ENCODE measurements at places on chromosomes 12 and 14.

DNA sequence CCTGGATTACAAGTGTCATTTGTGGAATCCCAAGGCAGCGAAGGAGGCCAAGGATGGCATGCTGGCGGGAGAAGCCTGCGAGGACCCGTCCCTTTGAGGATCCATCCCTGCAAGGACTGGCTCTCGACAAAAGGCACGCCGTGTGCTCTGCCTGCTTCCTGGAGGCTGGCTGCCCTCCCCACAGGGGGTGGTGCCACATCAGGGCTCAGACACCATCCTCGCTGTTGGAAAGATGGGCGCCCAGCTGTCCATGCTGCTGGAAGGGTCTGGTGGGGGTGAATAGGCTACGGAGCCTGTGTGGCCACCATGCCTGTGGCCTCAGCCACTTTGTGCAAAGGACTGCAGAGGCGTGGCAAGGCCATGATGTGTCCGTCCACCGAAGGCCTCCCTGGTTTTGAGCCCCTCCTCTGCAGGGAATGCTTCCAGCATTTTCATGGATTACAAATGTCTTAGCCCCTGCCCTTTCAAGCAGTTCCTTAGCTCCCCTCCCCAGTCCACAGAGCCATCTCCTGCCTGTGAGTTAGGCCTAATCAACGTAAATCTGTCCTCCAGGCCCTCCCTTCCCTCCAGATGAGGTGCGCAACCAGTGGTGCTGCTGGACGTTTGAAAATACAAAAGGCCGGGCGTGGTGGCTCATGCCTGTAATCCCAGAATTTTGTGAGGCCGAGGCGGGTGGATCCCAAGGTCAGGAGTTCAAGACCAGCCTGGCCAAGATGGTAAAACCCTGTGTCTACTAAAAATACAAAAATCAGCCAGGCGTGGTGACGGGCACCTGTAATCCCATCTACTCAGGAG lies 22.1 kb downstream of the ZBTB42 start:
- peaks cover 44% of the 10 kb centered on the region for H3K4me1 ChIP-seq
- H3K36me3 ChIP-seq, result peaks cover 14% of the 10 kb centered on the region
- no peak overlapping the region for H3K4me3 ChIP-seq
- H3K27ac ChIP-seq, result no peak overlapping the region
- DNase-seq, result no peak

- H3K27me3 ChIP-seq, result no peaks in the 10 kb centered on the region
- no peaks in the 10 kb centered on the region for H3K36me3 ChIP-seq
- no peak overlapping the region for H3K4me3 ChIP-seq
Observed at GRCh38 chr14:24875991-24876878, 173.7 kb downstream of the STXBP6 start.

DNA sequence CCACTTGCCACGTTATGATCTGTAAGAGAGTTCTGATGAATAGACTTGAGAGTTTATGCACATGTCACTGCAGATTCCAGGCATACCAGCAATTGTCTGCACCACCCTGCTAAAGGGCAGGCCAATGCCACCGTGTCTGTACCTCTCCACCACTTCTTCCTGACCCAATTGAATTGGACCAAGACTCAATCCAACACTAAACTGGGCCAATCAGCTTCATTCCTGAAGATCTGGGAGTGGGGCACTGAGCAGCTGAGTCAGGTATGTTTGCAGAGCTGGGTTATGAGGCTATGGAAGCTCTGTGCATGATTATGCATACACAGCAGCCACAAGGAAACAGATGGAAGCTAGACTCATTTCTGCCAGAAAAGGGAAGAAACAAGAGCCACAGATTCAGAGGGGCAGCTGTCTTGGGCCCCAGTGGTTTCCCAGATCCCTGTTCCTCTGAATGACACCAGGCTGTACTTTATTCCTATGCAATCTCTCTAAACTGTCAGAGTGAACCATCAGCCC lies 28.0 kb downstream of the DAO start:
- DNase-seq, result no peak
- H3K4me3 ChIP-seq, result no peak overlapping the region
- no peaks in the 10 kb centered on the region for H3K4me1 ChIP-seq
- H3K36me3 ChIP-seq, result no peaks in the 10 kb centered on the region

DNA sequence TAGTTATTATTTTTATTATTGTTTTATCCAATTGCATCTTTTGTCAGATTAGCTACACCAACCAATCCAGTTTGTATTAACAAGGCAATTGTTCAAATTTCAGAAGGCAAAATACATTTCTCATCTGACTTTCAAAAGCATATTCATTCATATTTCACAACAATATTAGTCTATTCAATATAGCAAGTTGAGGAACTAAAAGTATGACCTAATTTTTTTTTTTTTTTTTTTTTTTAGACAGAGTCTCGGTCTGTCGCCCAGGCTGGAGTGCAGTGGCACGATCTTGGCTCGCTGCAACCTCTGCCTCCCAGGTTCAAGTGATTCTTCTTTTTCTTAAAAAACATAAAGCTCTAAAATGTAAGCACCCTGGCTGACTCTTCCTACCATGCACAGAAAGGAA lies 17.3 kb downstream of the COX14 start:
- H3K27me3 ChIP-seq, result no peaks in the 10 kb centered on the region
- H3K27ac ChIP-seq, result peak overlapping the region; percentile 30
- H3K4me1 ChIP-seq, result no peaks in the 10 kb centered on the region
- no peak overlapping the region for H3K4me3 ChIP-seq

GRCh38 chr12:66495709-66496108 lies 183.2 kb downstream of the GRIP1 start:
- H3K4me1 ChIP-seq, result peaks cover 5% of the 10 kb centered on the region
- H3K4me3 ChIP-seq, result no peak overlapping the region
- H3K36me3 ChIP-seq, result no peaks in the 10 kb centered on the region
- DNase-seq, result no peak
- peaks cover 12% of the 10 kb centered on the region for H3K27me3 ChIP-seq

DNA sequence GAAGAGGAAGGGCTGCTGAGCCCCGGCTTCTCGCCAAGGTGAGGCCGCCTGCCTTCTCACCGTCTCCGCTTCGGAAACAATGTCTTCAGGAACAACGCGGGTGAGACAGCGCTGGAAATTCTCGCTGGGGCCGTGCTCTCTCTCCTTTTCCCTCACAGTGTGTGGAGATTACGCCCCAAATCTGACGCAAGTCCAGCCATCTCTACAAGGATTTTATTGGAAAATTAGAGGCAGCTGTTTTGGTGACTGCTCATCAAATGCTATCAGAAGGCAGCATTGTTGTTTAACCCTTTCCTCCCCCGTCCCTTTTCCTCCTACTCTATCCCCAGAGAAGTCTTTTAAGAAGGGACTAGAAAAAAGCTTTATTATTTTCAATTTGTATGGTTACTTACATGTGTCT lies 53.5 kb downstream of the PIWIL1 start:
- peaks cover 12% of the 10 kb centered on the region for H3K27me3 ChIP-seq
- no peak overlapping the region for H3K4me3 ChIP-seq
- H3K4me1 ChIP-seq, result peaks cover 7% of the 10 kb centered on the region
- no peaks in the 10 kb centered on the region for H3K36me3 ChIP-seq

DNA sequence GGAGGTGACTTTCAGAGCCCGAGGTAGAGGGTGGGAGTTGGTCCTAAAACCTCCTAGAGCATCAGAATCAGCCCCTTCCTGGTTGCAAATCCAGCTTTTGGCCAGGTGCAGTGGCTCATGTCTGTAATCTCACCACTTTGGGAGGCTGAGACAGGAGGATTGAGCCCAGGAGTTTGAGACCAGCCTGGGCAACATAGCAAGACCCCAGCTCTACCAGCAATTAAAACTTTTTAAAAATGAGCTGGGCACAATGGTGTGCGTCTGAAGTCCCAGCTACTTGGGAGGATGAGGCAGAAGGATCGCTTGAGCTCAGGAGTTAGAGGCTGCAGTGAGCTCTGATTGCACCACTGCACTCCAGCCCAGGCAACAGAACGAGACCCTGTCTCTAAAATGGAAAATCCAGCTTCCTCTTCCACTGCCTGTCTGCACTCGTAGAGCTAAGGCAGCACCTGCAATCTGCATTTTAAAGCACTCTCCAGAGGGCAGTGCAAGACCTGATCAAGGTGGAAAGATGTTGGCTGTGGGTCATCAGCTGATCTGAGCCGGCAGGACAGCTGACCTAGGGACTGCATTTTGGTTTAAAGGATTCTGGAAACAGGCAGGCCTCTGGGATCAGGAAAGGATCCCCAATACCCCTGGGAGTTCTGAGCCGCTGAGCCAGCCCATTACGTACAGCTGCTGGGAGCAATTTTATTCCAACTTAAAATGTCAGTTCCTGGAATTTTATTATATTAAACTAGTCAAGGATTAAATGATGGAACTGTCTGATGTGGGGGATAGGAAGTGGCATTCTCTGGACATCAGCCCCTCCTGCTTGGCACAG lies 1.8 kb upstream of the TESC start:
- no peak for DNase-seq
- peaks cover 62% of the 10 kb centered on the region for H3K27me3 ChIP-seq
- H3K4me1 ChIP-seq, result peaks cover 23% of the 10 kb centered on the region
- H3K36me3 ChIP-seq, result no peaks in the 10 kb centered on the region

Data from nephron progenitor cell (in vitro differentiated cells).